ENCODE measurements at places on chromosomes 2 and 18. TPM values are rescaled to one million over a fixed set of nuclear protein-coding genes. Genes with fewer than 3 reads are reported as not detected.

GRCh38 chr2:75560022-75560767, 544 bp downstream of the EVA1A start:
- peak; percentile 6 for DNase-seq

RFTN2 gene
- not detected for total RNA-seq

DNA sequence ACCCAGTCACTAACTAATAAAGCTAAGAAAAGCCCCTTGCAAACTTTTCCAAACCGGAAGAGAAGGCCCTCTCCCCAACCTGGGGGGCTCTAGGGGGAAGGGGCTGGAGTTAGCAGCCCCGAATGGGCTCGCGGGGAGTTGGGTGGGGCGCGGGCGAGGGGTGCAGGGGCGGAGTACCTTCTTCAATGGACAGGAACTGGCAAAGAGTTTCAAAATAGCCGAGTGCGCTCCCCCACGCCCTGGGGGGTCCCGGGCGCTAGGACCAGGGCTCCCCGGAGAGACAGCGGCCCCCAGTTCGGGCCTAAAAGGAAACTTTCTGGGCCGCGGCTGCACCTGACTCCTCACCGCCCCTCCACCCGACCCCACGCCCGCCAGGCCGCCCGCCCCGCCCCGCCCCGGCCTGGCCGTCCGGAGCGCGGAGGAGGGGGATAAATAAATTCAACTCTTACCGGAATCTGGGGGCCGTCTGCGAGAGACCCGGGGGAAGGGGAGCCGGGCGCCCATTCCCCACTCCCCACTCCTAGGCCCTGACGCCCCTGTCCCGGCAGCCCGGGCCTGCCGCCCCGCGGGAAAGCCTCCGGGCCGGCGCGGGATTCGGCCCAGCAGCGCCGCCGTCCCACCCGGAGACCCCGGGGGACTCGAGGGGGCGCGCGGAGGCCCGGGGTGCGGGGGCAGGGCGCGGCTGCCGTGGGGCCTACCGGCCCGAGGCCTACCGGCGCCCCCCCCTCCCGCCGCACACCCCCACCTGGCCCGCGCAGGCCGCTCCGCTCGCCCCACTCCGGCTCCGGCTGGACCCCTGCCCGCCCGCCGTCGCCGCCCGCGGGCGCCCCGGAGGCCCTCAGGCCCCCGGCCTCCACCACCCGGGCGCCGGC, 868 bp downstream of the INO80D start:
- DNase-seq = peak; percentile 53

- DNase-seq = no peak
Observed at GRCh38 chr2:156279446-156280150, 52.9 kb downstream of the NR4A2 start.

GLB1L gene
- 1.6 TPM for total RNA-seq

- no peak for DNase-seq
Observed at GRCh38 chr2:152929628-152930027, 211.2 kb downstream of the ARL6IP6 start.

C2orf81 gene
- total RNA-seq = 6.2 TPM

GRCh38 chr2:49702740-49703139, 548.4 kb upstream of the FSHR start:
- DNase-seq = no peak

DNA sequence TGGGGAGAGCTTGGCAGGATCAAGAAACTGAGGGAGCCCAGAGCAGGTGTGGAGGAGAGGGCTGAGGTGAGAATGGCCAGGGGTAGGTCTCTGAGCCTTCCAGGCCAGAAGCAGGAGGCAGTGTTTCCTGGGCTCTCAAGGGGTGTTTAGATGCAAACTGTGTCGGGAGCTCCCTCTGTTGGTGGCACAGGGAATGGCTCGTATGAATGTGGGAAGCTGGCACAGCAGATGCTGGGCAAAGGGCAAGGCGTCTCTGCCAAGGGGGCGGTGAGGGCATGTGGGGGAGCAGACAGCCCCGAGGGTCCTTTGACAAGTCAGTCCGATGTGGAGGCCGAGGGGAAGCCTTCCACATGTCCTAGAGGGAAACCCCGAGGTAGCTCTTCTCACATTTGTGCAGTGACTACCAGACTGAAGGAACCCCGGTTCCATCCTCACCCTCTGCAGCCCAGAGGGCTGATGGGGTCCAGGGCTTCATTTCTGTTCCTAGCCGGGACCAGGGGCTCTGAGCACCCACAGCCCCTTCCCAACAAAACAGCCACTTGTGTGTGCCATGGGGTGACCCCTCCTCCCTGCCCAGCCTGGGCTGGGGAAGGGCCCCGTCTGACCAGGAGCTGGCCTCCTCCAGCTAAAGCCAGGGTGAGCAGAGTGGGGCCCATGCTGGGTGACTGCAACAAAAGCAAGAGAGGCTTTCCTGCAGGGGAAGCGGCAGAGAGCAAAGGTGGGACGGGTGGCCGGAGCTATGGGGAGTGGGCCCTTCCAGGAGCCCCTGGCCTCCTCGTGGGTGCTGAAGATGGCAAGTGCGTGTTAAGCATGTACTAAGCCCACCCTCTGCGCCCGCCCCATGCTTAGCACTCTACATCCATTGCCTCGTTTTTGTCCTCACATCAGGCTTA, 103.4 kb downstream of the SEPTIN10 start:
- DNase-seq = peak; percentile 66

B4GALT6 gene
- total RNA-seq = 3.2 TPM

GRCh38 chr18:68735483-68736343, 20.8 kb upstream of the TMX3 start:
- DNase-seq = no peak

DNA sequence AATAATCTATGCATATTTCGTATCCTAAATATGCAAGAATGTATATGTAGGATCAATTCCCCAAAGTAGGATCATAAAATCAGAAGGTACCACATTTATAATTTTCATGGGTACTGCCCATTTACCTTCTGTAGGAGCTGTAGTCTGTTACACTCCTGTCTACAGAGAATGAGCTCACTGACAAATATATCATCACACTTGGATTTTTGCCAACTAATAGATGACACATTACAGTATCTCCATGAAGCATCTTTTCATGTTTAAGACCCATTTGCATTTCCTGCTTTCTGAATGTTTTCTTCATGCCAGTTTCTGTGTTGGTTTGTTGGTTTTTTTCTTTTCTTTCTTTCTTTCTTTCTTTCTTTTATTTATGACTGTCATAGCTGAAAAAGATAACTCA, 70.9 kb upstream of the EML6 start:
- DNase-seq = no peak

CCBE1 gene
- total RNA-seq = not detected

GRCh38 chr2:224941960-224942359, 100.3 kb downstream of the DOCK10 start:
- no peak for DNase-seq

NOL4 gene
- not detected for total RNA-seq

DNA sequence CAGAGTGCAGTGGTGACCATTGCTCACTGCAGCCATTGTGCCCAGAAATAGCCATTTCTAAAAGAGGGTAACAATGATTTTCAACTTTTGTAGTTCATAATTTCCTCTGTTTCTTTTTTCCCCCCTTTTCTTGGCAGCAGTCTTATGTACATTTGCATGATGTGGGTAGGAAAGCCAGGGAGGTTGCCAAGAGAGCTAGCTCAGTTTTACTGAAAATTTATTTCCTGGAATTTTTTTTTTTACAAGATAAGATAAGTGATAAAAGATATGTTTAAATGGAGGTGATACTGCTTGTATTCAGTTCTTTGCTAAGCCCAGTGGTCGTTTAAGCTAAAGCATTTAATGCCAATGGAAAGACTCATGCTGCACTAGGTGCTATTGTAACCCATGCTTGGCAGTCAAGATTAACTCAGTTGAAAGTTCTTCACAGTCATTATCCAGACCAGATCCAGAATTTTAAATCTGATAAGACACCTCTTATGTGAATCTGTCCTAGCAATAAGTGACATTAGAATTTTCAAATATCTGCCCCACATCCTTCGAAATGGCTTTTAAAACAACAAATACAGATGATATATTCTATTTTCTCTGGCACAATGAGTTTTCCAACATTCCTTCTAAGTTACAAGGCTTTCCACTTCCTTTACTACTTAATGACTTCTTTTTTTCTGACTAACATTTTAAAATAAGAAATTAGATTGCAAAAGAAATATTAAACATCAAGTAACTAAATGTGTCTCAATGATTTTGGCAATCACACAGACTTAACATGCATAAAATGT, 4.4 kb upstream of the ATP8B1 start:
- no peak for DNase-seq

- DNase-seq = no peak
Observed at GRCh38 chr18:44917216-44918141, 236.8 kb downstream of the SETBP1 start.

GRCh38 chr2:8234757-8235374, 447.0 kb upstream of the ID2 start:
- no peak for DNase-seq

EPHA4 gene
- 0.47 TPM for total RNA-seq

DNA sequence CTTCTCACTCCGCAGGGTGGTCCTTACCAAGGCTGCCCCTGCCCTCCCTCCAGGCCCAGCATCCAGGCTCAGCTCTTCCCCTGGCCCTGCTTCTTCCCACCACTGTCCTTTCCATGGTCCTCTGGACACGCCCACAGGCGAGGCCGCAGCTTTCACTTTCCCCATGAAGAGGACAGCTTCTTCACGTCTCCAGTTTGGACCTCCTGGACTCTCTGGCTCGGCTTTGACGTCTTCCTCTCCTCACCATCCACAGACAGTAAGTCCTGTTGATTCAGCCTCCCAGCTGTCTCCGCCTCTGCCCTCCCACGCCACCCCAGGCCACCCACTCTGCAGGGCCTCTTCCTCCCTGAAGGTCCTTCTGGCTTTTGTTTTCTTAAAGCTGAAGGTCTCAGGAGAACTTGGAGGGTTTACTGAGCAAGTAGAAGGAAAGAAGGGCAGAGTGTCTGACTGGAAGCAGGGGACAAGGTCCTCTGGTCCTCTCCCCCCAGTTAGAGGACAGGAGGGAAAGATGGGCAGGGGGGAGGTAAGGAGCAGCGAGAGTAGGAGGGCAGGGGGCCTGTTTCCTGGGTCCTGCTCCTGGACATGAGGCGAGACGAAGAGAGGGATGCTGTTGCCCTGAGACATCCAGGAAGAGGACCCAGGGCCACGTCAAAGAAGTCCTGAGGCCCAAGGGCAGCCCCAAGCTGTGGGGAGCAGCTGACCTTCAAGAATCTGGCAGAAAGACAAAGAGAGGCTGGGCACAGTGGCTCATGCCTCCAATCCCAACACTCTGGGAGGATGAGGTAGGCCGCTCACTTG, 24.7 kb upstream of the NMUR1 start:
- DNase-seq = no peak

DNA sequence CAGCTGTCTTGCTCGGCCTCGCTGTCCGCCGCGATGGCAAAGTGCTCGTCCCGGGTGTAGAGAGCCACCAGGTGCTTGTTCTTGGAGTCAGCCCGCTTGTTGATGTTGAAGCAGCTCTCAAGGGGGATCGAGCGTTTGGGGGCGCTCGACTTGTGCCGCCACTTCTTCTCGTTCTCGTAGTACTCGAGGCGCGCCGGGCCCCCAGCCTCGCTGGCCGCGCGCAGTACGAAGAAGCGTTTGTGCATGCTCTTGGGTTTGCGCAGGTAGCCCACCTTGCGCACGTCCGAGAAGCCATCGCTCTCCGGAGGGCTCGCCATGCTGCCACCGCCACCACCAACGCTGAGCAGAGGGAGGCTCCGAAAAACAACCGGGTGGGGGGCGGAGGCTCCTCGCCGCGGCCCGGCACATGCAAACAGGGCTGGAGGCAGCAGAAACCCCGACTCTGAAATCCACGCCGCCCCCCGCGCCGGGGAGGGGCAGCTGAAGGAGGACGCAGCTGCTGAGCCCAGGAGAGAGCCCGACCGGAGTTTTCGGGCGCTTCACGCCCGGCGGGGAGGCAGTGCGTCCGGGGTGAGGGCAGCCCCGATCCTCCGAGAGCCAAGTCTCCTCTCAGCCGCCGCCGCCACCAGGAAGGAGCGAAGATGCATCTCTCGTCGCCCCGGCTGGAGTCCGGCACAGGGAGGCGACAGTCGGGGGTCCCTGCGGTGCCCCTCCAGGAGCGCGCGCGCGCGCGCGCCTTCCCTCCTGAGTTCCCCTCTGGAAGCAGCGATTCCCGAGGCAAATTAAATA, 1.0 kb downstream of the IRS1 start:
- DNase-seq = peak; percentile 62

DNA sequence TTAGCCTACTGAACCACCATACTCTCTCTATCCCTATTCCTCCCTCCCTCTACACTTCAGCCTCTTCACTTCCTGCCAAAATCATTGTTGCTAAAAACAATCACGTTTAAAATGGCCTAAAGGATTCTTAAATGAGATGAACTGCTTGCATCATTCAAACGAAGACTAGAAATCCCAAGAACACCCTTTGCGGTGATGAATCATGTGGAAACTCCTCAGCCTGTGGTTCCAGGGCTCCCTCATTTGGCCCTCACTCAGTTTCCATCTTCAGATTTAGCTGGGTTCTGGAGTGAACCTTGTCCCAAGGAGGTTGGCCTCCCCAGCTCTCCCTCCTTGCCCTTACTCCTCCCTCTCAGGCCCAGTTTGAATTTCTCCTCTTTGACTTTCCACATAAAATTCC, 125.6 kb upstream of the CDC42EP3 start:
- no peak for DNase-seq

DNA sequence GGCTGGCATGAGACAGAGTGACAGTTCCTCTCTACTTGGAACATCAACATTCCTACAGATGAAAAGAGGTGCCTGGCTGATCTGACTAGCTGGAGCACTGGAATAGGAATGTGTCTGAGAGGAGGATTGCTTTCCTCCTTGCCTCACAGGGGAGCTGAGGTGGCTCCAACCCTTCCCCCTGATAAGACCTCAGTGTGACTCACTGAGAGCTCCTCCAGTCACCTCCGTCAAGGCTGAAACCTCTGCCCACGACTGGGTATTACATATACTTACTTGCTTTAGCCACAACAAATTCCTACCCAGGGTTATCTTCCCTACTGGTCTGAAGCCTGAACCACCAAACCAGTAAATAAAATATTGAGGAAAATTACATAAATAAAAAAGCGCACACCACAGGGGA, 342.7 kb upstream of the REG3G start:
- no peak for DNase-seq

SCN9A gene
- not detected for total RNA-seq

GRCh38 chr18:62558015-62558663, 35.3 kb downstream of the ZCCHC2 start:
- no peak for DNase-seq

DNA sequence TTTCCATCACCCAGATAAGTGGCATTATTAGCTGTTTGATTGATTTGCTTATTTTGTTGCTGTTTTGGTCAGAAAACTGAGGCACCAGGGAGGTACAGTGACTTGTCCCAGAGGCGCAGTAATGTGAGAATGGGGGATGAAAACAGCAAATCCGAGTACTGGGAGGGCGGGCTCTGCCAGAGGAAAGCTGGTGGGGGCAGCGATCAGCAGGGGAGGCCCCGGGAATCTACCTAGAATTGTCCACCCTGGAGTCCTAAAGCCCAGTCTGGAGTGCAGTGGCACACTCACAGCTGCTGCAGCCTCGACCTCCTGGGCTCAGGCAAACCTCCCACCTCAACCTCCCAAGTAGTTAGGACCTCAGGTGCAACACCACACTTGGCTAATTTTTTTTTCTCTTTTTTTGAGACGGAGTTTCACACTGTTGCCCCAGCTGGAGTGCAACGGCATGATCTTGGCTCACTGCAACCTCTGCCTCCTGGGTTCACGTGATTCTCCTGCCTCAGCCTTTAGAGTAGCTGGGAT, 17.0 kb upstream of the PTMA start:
- no peak for DNase-seq

GRCh38 chr2:138713504-138713903, 66.7 kb downstream of the NXPH2 start:
- no peak for DNase-seq

Data from activated naive CD8-positive, alpha-beta T cell treated with anti-CD3 and anti-CD28 coated beads for 36 hours (primary cell).